CD4-positive, alpha-beta T cell treated with Interleukin-1 beta for 1 hour (primary cell): ENCODE measurements at places on chromosomes 7 and 10.

- no peak for DNase-seq
These were observed 19.2 kb downstream of the CFAP70 start for GRCh38 chr10:73339436-73339835.

DNA sequence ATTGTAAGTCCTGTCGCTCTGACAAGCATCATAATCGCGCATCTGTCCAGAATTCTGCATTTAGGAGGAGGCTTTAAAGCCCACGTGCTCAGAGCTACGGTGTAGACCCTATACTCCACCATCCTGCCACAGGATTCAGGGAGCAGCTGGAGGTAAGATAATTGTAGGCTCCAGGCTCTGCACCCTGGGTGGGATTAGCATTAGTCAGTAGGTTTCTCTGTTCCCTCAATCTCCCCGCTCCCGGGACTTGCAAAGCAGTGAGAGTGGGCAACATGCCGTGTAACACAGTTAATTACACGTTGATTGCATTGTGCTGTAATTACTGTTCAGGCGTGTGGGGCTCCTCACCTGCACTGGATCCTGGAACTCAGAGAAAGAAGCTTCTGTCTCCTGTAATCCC, 89.3 kb upstream of the CUX1 start:
- DNase-seq, result no peak

DNA sequence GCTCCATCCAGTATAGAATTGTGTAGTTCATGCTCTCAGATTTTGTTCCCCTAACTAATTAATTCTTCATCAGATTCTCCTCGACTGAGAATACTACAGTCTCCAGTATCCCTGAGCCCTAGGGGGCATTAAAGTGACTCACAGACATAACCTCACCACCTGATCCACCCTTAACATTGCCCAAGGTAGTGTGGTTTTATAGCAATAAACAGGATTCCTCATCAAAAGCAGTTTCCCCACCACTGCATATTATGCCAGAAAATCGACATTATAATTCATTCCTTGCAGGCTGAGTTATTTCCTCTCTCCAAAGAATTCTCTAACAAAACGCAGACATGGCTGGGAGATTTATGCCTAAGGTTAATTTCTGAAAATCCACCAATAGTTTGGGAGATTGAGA, 1402.5 kb upstream of the CELF2 start:
- DNase-seq, result no peak

DNA sequence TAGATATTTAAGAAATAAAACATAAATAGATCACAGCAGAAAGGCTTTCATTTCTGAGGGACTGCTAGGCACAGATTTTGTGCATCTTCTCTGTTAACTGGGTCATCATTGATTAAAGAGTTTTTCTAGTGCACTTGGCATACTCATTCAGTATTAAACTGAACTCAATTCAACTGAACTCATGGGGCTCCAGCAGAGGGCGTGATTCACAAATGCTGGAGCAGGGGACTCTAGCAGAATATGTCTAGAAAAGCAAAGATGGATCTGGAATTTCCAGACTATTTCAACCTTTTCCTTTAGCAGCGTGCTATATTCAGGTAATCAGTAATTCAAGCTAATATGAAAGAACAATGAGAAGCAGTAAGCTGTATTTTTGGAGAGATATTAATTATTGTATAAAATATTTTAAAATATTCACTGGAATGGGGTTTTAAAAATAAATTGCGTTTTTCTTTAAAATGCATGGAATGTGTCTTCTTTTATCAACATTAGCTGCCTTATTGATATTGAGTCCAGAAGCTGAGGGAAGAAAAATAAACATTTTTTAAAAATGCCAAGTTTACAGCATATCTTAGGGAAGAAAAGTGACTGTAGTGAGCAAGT, 296.8 kb upstream of the CACNA2D1 start:
- no peak for DNase-seq

GRCh38 chr10:64037071-64037661, 516.0 kb downstream of the REEP3 start:
- DNase-seq, result no peak

DNA sequence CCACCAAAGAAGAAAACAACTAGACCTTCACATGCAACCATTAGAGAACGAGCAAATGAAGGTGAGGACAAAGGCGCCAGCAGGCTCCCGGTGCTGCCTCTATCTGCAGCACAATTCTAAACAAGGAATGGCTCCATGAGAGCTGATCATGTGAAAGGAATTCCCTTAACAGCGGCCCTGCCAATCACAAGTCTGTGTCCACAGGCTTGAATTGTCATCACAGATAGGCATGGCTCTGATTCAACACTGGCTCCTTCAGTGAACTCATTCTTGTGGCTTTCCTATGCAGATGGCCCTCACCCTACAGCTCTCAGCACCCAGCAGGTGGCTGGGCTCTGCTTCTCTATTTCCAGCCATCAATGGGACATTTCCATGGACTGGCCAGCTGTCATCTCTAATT, 36.2 kb downstream of the LAMB1 start:
- DNase-seq, result no peak

- no peak for DNase-seq
These were observed 149.5 kb downstream of the ZEB1 start for GRCh38 chr10:31468536-31468859.
